ENCODE measurements at places on chromosomes 7 and 10.

DNA sequence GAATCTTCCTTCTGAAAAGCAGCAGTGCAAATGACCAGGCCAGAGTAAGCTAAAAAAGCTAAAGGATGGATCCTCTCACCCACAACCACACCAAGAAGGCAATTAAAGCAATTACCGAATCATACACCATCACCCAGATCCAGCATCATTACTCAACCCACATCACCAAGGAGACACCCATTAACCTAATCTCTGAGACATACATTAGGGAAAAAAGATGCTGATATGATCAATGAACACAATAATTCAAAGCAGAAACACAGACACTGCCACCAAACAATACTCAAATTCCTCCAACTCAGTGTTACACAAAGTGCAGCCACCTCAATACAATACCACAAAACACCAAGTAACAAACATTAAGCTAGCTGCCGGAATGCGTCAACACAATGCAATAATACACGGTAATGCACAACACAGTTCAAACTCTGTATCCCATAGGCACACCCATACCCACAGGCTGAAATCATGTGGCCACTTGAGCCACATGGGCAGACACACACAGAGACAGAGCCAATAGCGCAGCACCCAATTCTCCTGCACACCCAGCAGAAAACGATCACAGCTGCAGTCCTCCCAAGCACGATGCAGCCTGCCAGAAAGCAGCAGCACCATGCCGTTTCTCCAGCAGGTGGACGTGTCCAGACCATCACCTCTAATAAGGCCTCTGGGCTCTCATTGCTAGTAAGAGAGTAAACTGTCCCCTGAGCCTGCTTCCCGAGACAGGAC, 21.5 kb downstream of the PAX2 start:
- DNase-seq = no peak

DNA sequence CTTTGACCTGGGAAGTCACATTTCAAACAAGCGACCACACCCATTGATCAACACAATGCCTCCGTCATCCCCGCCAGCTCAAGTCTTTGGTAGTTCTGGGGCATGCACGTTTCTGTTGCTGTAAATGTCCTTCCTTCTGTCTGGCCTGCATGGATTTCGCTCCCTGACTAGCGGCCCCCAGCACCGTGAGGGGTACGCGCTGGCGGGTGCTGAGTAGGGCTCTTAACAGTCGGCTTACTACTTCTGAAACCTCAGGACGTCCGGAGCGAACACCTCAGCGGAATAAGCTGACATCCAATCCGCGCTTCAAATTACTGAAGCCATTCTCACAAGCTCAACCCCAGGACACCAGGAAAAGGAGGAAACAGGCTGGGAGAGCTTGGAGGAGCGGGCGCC, 505 bp downstream of the NUDCD3 start:
- no peak for DNase-seq

DNA sequence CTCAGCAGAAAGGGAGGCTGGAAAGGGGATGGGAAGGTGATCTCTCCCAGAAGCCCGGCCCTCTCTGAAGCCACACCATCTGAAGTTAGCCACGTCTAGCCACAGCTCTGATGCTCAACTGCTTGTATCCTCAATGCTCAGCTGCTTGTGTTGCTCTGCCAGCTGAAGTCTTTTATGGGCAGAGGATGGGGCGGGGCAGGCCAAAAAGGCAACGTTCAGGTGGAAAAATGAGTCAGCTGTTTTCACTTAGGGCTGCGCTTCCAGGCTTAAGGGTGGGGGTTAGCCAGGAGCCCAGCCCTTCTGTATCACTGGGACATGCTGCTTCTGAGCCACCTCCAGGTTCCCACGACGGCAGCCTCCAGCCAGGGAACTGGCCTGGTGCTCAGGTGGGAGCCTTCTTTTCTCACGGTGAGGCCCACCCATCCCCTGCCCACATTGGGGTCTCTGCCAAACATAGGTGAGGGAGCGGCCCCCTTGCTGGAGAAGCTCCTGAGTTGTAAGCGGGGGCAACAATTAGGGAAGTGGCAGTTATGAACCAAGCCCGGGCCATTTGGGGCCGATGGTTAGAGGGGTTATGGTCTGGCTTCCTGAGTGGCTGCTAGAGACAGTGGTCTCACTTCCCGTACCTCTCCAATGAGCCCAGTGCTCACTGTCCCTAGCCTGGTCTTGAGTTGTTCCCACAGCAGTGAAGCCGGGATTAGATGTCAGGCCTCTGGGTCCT, 44.9 kb upstream of the CNPY1 start:
- DNase-seq = no peak

DNA sequence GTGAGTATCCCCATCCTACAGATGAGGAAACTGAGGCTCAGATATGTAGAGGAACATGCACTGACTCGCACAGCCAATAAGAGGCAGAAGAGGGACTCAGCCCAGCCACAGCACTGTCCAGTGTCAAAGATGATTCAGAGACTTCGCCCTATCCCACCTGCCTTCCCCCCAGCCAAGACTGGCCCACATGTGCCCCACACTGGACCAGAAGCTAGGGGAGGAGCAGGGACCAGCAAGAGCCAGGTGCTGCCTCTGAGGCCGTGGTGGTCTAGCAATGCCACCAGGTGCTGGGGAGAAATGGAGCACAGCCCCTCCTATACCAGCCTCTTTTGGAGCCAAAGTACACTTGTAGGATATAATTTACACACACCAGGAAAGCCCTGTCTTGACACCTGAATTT, 22.3 kb downstream of the GRID1 start:
- no peak for DNase-seq

DNA sequence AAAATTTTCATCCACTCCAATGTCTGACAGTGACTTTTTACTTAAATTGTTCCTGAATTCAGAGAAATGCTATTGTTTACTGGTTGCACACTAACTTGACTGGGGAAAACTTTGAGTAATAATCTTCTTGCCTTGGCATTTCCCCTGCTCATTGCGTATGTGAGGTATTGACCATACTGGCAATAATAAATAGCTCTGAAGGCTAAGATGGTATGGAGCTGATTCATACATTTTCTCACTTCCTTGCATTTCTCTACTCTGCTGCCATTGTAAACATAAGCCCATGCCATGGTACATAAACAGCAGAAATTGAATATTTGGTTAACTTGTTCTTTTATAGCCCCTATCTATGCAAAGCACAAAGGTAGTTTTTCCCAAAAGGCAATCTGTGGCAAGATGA, 290.0 kb downstream of the RNLS start:
- no peak for DNase-seq

- DNase-seq = no peak
Observed at GRCh38 chr7:21067216-21067615, 280.5 kb upstream of the SP8 start.

GRCh38 chr10:129938460-129938859, 25.6 kb downstream of the EBF3 start:
- no peak for DNase-seq

GRCh38 chr7:70919481-70920073, 212.4 kb upstream of the GALNT17 start:
- no peak for DNase-seq

DNA sequence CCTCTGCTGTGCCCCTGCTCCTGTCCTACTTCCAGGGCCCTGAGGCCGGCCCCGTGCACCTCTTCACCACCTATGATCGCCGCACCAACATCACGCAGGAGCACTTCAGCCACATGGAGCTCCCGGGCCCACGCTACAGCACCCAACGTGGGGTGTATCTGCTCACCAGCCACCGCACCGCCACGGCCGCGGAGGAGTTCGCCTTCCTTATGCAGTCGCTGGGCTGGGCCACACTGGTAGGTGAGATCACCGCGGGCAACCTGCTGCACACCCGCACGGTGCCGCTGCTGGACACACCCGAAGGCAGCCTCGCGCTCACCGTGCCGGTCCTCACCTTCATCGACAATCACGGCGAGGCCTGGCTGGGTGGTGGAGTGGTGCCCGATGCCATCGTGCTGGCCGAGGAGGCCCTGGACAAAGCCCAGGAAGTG, 1.8 kb downstream of the RBP3 start:
- DNase-seq = no peak

GRCh38 chr7:35749556-35749955, 51.3 kb upstream of the SEPTIN7 start:
- DNase-seq = no peak

DNA sequence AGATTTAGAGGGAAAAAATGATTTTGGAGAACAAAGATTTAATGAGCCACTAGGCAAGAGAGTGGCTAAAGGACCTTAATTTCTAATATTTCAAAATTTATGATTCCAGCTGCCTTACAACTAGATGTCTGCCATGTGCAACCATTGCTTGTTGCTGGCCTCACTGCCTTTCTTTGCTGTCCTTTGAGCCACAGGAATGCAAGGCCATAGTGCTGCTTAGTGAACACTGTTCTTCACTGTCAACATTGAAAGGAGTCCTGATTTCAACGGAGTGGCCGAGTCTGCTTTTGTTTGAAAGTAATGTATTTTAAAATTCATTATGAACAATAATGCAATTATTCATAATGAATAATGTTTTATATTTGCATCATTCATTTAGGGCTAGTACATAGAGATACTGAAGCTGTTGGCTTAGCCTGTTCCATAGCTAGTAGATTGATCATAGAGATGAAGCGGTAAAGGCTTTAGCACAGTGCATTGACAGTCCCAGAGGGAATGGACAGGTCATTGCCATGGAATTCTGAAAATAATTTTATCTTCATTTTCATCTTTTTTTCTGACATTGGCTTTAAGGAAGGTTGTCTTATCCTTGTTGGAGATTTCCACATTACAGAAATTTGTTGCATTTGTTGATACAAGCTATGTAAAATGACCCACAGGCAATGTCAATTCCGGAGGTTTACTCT, 544.1 kb downstream of the AUTS2 start:
- no peak for DNase-seq

DNA sequence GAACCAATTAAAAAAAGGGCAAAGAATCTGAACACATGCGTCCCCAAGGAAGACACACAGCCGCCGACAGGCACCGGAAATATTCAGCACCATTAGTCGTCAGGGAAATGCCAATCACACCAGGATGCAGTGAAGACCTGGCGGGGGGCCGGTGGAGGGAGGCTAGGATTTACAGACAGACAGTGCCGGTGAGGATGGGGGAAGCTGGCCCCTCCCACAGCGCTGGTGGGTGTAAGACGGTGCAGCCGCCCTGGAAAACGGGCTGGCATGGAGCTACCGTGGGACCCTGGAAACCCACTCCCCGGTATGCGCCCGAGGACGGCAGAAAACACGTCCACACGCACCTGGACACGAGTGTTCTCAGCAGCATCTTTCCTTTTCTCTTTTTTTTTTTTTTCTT, 4.8 kb upstream of the ADAP1 start:
- DNase-seq = no peak

Measured in AG09319 (cell line).